Right renal pelvis (tissue), 4 donors: ENCODE measurements at places on chromosomes 16 and 17. TPM values are rescaled to one million over a fixed set of nuclear protein-coding genes. Genes with fewer than 3 reads are reported as not detected.

SMIM22 gene
- polyA plus RNA-seq: 12.6 TPM

ARL5C gene
- not detected for polyA plus RNA-seq

- DNase-seq: no peak
These were observed 374.0 kb upstream of the ASIC2 start for GRCh38 chr17:33667052-33667509.

DNA sequence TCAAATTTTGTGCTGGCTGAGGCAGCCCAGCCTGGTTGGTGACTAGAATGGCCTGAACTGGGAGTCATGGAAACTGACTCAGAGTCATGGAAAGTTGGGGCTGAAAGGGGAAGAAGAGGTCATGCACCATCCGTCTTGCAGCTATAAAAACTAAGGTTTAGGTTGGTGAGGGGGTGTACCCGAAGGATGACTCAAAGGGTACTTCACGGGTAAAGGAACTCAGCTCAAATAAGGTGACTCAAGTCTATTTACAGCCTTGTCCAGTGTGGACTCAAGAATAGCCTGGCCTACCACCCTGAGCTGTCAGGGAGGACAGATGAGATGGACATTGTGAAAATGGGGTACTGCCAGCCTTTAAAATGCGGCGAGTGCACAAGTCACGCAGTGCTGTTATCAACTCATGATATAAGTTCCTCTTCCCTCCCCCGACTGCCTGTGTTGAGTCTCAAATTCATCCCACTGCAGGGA lies 18.6 kb downstream of the CD300LB start:
- DNase-seq: no peak

DNA sequence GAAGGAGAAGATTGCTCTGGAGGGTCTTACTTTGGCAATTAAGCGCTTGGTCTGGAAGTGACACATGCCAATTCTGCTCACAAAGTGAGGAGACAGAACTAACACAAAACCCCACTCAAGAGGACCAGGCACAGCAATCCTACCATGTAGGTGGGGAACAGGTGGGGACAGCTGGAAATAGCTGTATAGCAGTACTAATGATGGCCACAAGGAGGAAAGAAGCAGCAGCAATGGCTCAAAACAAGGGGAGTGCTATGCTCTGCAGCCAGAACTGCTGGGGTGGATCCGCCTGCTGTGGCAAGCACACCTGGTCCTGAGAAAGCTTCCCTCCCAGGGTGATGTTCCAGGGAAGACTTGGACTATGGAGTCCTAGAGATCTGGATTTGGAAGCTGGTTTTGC lies 17.0 kb upstream of the TMEM132E start:
- DNase-seq: no peak
